ENCODE measurements at places on chromosomes 7 and 10.

DNA sequence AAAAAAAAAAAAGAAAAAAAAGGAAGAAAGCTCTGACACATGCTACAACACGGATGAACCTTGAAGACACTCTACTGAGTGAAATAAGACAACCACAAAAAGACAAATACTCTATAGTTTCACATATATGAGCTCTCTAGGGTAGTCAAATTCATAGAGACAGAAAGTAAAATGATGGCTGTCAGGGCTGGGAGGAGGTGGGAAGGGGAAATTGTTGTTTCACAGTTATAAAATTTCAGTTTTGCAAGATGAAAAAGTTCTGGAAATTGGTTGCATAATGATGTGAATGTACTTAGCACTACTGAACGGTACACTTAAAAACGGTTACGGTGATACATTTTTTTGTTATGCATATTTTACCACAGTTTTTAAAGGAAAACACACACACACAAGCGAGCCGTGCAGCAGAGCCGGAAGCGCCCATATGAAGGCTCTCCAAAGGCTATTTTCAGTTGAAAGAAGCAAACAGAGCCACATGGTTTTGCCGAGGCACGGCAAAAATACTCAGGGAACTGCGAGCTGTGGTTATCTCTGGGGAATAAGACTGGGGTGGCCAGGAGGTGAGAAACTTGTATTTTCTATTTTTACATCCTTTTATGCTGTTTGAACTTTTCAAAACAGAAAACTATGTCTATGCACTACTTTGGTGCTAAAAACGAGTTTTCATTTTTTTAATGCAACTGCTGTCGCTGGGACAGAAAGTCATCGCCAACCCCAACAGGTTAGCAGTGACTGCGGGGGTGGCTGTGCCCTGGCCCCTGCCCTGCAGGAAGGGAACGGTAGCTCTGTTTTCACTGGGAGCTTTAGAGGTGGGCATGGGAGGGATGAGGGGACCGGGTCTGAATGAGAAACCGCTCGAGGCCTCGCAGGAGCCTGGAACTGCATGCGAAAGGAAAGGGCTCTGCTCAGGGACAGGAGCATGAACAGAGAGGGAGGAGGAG, 132.9 kb downstream of the OAT start:
- DNase-seq: no peak

DNA sequence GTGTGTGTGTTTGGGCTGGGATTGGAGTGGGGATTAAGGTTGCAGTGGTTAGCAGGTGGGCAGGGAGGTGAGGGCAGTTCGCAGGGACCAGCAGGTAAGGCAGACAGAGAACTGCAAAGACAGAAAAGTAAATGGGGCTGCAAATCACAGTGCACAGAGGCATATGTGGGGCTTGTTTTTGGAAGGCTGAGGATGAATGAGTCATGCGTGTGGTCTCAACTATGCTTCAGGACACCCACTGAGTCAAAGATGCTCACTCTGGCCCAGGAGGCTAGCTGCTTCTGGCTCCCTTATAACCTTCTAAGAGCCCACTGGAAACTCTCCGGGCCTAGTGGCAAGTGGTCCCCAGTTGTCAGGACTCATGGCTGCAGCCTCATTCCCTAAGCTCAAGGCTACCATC, 118.2 kb downstream of the ZNF248 start:
- DNase-seq: no peak

GRCh38 chr7:130419658-130420057, 21.2 kb downstream of the CEP41 start:
- no peak for DNase-seq

- no peak for DNase-seq
Observed at GRCh38 chr10:7443036-7443435, 32.2 kb upstream of the SFMBT2 start.

DNA sequence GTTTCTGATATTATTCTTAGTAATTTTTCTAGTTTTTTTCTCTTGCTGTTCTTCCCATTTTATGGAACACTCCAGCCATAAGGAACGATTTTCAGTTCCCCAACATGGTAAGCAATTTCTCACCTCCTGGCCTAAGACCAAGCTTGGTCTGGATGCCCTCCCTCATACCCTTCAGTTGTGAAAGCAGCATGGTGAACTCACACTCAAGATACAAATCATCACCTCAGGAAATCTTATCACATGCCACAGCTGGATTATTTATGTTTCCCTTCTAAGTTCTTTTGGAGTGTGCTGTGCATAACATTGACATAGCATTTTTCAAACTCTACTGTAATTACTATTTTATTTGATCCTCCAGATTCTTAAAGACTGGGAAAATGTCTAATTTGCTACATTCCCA, 216.6 kb downstream of the AGMO start:
- no peak for DNase-seq

DNA sequence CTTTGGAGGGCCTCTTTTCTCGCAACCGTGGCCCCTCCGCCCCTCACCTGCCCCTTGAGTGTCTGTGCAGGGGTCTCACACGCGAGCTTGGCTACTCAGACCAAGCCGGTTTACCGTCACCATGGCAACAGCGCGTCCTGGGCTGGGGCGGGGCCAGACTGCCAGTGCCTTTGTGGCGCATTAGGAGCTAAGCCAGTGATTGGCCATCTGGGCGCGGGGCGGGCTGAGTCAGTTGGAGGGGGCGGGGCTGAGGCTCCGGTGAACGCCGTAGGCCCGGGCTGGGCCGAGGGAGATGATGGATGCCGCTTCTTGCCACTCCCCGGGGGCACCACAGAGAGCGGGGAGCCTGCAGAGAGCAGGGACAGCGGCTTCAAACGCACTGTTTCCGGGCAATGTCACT, 48.7 kb upstream of the FXYD4 start:
- DNase-seq: peak; percentile 88

DNA sequence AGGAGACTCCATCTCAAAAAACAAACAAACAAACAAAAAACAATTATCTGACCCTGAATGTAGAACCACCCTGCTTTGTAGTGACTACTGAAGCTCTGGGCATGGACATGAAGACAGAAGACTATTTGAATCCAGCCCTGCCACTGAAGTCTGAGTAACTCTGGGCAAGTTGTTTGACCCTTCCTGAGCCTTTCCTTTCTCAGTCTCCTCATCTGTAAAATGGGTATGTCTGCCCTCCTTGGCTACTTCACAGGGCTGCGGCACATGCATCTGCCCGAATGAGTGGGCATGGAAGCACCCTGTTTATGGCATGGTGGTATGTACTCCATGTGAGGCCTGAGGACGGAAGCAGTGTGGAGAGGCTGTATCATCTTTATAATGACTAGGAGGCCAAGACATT, 22.2 kb upstream of the MALSU1 start:
- no peak for DNase-seq

- DNase-seq: no peak
Observed at GRCh38 chr7:138297526-138297925, 162.5 kb upstream of the TRIM24 start.

GRCh38 chr10:120962756-120963593, 111.8 kb downstream of the WDR11 start:
- no peak for DNase-seq

- no peak for DNase-seq
Observed at GRCh38 chr10:110919349-110919931, at the start of gene SHOC2. SHOC2 (plus strand) TSS chr10:110919604; CDS start chr10:110964359, 44,755 bp downstream.

- no peak for DNase-seq
Observed at GRCh38 chr7:17661982-17662585, 278.2 kb downstream of the SNX13 start.

DNA sequence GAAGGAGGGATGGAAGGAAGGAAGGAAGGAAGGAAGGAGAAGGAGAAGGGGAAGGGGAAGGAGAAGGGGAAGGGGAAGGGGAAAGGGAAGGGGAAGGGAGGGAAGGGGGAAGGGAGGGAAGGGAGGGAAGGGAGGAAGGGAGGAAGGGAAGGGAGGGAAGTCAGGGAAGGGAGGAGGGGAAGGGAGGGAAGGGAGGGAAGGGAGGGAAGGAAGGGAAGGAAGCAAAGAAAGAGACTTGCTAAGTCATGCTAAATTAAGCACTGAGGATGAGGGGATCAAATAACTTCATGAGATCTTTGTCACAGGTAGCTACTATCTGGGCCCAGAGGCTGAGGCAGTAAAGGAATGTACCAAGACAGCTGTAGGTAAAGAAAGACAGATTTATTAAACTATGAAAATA, 116.4 kb downstream of the TRIL start:
- no peak for DNase-seq

DNA sequence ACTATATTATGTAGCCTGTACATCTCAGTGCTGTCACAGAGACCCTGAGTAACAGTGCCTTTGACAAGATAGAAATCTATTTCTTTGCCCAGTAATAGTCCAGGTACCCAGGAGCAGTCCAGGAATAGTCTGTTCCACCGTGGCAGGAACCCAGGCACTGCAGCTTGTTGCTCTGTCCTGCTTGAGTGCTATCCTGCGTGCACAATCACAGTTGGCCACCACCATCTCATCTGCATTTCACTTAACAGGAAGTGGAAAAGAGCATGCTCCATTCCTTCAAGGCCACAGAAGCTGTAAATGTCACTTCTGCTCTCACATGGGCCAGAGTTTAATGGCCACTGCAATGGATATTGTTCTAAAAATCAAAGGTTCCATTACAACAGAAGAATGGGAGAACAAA, 61.5 kb upstream of the PRR15 start:
- no peak for DNase-seq

DNA sequence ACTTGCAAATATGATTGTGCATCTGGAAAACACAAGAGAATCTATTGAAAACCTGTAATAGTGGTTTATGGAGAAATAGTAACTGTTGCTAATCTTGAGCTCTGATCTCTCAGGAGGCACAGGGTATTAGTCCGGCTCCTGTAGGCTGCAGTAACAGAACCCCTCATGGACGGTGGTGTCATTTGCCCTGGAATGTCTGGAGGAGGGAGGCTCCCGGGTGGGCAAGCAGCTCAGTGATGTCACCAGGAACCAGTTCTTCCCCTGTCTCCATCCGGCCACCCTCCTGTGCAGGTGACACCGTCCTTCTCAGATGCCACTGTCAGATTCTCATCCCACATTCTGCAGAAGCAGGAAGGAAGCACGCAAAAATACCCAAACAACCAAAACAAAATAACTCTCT, 29.3 kb downstream of the INPP5A start:
- no peak for DNase-seq

DNA sequence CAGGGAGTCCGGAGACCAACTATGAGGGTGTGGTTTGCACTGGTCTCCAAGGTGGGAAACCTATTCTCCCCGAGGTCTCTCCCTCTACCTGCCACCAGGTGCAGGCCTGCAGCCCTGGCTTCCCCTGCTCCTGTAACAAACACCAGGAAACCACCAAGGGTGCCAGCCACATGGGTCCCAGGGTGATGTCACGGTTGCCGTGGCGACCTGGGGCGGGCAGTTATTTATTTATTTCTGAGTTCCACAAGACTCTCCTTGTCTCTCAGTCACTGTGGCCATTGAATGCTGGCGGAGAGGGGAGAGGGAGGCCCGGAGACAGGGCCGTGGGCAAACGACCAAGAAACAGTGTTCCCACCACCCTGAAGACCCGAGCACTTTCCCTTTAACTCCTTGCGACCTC, 27.0 kb downstream of the MMD2 start:
- peak; percentile 82 for DNase-seq

- DNase-seq: peak; percentile 10
Observed at GRCh38 chr10:27741173-27742091, 4.2 kb downstream of the MKX start.

All from spinal cord (tissue), 10 donors.